ENCODE measurements at places on chromosomes 2 and 18.
A peak's percentile ranks its signal among the peaks of the same experiment; 100 is the strongest.

- no peak for DNase-seq
These were observed 204.5 kb upstream of the REV1 start for GRCh38 chr2:99694331-99694730.

DNA sequence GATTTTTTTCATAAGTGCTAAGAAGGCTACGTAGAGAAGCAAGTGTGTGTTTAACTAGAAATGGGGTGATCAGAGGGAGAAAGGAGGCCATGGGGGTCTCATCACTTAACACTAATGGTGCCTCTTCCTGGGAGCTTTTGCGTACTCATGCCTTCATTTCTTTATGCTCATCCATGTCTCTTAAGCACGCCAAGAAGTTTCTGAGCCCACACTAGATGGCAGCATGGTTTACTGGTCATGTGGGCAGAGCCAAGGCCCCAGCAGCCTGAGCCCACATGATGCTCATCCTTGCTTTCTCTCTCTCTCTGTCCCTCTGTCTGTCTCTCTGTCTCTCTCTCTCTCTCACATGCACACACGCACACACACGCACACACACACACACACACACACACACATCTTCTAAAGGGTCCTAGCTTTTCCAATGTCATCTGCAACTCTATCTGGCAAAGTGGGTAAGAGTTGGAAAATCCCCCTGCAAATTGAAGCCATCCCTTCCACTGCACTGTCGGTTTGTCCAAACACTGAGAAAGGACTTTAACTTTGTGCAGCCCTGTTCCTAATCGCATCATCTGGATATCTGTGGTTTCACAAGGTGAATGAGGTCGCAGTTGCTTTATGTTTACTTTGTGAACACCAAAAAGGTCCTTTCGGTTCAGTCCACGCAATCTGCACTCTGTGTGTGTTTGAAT is 137.1 kb upstream of the CCDC68 start:
- DNase-seq: peak; percentile 12

DNA sequence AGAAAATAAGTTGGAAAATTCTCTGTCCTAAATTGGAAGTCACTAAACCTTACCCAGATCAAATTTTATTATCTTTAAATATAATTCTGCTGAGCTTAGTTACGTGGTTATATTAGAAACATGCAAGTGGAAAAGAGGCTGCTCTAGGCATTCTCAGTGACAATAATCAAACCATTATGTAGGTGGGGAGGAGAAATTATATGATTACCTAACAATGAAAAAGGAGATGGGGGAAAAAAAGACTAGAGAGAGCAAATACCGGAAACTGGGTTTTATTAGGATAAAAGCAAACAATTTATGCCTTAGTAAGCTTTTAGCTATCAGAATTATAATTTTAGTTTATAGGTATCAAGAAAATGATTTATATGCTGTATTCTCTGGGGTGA is 53.2 kb downstream of the PHLPP1 start:
- no peak for DNase-seq

GRCh38 chr18:26435415-26436095 is 112.8 kb downstream of the KCTD1 start:
- DNase-seq: no peak

DNA sequence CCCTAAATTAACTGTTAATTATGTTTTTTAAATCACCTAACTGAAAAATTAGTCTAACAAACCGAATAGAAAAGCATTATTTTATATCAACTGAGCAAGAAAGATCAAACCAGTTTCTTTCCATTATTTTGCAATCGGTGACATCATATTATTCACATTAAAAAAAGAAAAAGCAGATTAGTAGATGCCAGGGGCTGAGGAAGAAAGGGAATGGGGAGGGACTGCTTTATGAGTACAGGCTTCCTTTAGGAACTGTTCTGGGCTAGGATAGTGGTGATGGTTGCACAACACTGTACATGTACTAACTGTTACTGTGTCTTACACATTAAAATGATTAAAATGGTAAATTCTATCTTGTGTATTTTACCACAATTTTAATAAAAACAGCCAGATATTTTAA is 59.3 kb downstream of the COBLL1 start:
- DNase-seq: no peak

GRCh38 chr2:96534701-96535181 is 1.8 kb upstream of the ARID5A start:
- no peak for DNase-seq

GRCh38 chr2:36360834-36361233 is 5.3 kb downstream of the CRIM1 start:
- no peak for DNase-seq

GRCh38 chr2:110931648-110932047 is 189.1 kb upstream of the BCL2L11 start:
- DNase-seq: no peak

GRCh38 chr2:40466332-40466906 is 14.5 kb upstream of the SLC8A1 start:
- no peak for DNase-seq

DNA sequence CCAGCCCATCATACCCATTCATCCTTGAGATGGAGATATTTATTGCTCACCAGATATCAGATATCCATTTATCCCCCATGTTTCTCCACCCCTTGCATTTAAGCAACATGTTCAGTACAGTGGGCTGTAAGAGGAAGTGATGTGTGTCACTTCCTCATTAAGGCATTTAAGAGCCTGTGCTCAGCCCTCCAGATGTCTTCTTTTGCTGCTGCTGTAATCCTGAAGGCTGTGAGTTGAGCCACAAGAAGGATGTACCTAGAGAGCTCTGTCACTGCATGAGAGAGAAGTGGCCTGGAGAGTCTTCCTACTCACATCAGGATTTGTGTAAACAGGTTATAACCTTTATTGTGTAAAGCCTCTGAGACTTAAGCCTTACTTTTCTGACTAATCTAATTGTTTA is 151.8 kb upstream of the UNC80 start:
- DNase-seq: peak; percentile 2

DNA sequence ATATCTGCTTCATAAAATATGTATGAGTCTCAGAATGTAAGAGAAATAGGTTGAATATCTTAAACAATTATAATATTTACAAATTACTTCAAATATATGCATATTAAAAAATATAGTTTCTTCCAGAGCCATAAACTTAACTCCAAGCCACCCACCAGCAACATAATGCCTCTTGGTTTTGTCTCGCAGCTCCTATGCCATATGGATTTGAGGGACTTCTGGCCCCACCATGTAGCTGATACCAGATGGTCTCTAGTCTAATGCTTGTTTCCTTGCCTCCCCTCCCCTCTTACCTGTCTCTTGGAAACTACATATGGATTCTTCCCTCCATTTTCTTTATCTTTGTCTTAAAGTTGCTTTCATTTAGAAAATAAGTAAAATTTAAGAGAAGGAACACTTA is 114.3 kb downstream of the GCA start:
- DNase-seq: no peak

DNA sequence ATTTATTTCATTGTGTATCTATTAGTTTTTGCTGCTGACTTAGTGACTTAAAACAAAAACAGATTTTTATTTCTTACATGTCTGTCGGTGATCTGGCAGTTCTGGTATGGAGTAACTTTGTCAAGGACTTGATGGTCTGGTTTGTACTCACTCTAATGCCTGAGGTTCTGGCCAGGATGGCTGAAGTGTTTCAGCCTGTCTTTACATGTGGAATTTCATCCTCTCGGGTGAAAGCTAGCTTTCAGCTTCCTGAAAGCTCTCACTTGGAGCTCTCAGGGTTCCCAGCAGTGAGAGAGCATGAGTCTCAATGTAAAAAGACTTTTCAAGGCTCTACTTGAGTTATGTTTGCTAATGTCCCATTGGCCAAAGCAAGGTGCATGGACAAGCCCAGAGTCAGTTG is 216.4 kb downstream of the NR4A2 start:
- DNase-seq: no peak

Measured in GM10248 (cell line).